Stimulated activated memory B cell treated with anti-CD40 and anti-IgM and Interleukin-4, amounts not matched to agents 10 μg/mL and 1 μg/mL and 100 μg/mL, for 72 hours (primary cell): ENCODE measurements at places on chromosomes 4 and X.

GRCh38 chrX:38327007-38327774, at the start of gene RPGR:
TSS of gene RPGR (minus strand) at chrX:38327509. CDS start at chrX:38327367, 142 bp downstream.
- peak; percentile 99 for ATAC-seq

GRCh38 chr4:78002260-78002659, 54.9 kb upstream of the FRAS1 start:
- no peak for ATAC-seq

GRCh38 chrX:15293451-15293850, 22.0 kb downstream of the ASB11 start:
- no peak for ATAC-seq

DNA sequence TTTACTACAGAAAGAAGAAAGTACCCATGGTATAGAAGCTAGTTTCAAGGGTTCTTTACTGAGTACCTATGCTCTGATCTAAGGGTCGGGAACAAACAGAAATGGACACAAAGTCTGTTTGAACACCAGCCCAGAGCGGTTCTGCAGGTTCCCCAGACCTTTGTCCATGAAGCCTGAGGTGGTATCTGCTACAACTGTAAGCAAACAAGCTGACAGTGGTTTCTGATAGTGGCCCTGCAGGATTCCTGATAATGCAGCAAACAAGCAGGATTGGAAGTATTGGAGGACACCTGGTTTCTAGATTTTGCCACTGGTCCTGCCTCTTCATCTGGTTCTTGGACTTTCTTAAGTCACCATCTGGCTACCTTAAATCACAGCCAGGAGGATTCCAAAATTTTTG, 23.7 kb downstream of the SMPX start:
- ATAC-seq: no peak

GRCh38 chr4:131093303-131093702, 1997.4 kb downstream of the C4orf33 start:
- ATAC-seq: no peak

- no peak for ATAC-seq
These were observed 51.2 kb downstream of the INTS12 start for GRCh38 chr4:105657117-105657765.

GRCh38 chrX:113058634-113059033, 218.0 kb upstream of the AMOT start:
- no peak for ATAC-seq

- no peak for ATAC-seq
These were observed 16.1 kb downstream of the CBR4 start for GRCh38 chr4:168993714-168994510.

- ATAC-seq: no peak
These were observed 162.5 kb upstream of the AFF2 start for GRCh38 chrX:148337873-148338272.

- ATAC-seq: no peak
These were observed 46.1 kb upstream of the HCCS start for GRCh38 chrX:11064851-11065600.
